ENCODE measurements at places on chromosomes 4 and X.

DNA sequence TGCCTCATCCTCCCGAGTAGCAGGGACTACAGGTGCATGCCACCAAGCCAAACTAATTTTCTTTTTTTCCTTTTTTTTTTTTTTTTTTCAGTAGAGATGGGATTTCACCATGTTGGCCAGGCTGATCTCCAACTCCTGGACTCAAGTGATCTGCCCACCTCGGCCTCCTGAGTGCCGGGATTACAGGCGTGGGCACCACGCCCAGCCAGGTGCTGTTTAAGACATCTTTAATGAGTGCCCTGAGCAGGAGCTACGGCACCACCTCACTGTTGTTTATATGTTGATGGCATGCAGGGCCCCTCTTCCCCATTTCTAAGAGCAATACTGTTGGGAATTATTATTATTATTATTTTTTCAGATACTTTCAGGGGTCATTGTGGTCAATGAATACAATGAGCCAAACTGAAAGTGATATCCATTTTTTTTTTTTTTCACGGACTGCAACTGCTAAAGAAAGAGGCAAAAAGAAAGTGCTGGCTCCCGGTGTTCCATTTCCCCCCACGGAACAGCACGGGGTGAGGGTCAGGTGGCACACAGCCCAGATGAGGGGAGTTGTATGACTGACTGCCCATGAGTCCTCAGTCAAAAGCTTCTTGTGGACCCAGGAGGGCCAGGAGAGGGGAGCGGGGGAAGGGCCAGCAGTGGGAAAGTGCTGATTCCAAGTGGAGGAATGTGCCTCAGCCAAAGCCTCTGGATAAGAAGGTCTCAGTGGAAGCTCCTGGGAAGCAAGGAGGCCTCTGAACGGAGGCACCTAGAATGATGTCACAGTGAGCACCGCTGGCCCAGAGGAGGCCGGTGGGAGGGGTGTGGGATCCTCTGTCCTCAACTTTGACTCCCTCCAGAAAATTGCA lies 101.8 kb upstream of the HPF1 start:
- DNase-seq = no peak

- DNase-seq = no peak
Measured at GRCh38 chrX:150842198-150842685, 56.2 kb downstream of the CD99L2 start.

DNA sequence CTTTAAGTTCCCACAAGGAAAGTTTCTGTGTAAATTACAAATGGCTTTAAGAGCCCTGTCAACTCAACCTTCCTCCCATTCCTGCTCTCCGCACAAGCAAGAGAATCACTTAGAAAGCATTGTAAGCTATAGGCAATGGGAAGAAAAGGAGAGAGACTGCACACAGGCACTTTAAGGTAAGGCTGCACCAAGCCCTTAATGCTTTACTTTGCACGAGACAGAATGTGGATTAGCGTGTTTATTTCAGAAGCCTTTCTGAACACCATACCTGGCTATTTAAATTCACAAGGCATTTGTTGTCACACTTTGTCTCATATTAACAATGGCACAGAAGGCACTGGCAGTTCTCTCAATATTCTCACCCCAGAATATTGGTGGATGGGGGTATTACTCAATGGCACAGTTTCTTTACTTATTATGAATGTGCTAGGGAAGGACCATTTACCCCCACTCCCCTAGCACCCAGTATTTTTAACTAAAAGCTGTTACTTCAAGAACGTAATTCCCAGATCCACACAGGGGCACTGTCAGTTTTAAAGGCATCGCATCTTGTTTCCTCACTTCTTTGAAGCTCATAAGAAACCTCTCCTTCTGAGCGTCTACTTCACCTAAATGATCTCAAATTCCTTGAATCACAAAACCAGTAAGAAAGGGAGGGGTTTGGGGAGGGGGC lies 150.0 kb downstream of the MAML3 start:
- no peak for DNase-seq

GRCh38 chr4:186441502-186441901 lies 113.9 kb downstream of the MTNR1A start:
- no peak for DNase-seq

DNA sequence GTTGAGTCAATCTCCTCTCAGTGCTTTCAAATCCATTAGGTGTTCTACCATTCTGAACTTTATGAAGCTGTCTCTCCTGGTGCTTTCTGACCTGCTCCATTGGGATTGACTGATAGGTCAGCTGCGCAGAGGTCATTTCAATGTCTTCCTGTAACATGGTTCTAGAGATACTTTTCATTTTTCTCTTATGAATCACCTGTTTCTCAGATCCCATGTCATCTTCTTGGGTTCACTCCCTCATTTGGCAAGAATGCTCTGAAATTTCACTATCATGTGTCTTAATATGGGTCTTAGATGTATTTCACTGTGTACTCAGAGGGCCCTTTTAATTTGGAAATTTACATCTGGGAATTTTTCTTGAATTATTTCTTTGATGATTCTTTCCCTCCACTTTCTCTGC lies 13.8 kb upstream of the PGM2 start:
- DNase-seq = no peak

- no peak for DNase-seq
Measured at GRCh38 chrX:136851526-136851925, 29.0 kb downstream of the RBMX start.

GRCh38 chr4:10033191-10033881 lies 12.0 kb upstream of the SLC2A9 start:
- DNase-seq = no peak

GRCh38 chr4:123557857-123558536 lies 161.4 kb downstream of the SPRY1 start:
- no peak for DNase-seq

GRCh38 chrX:74023203-74023602 lies 280.8 kb upstream of the ZCCHC13 start:
- DNase-seq = no peak

DNA sequence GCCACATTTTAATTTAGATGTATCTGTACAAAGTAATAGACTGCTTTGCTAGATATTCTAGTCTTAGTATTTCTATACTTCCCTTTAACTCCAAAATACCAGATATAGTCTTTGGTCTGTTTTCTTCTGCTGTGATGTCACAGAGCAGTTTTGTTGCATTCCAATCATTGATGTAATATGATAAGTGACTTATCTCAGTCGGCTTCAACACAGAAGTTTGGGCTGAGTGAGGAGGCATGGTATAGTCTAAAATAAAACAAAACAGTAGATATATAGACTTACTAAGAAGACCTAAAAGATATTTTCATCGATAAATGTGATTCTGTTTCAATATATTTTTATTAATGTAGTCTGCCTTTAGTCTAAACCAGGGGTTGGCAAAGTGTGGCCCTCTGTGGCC lies 169.9 kb downstream of the DCK start:
- DNase-seq = no peak

DNA sequence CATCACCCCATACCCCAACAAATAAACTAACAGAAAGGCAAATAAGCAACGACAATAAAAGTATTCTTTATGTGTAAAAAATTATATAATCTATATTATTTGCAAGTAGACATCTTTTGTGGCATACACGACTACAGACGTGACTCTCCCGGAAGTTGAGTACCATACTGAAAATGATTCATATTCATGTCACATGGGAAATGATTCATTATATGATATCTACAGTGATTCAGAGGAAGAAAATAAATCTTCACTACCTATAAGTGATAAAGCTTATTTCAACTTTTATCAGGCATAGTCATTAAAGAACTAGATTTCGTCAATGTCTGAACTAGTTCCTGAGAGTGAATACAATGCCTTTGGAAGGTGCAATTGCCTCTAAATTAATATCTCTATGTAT lies 4.6 kb upstream of the ANTXR2 start:
- peak; percentile 34 for DNase-seq

DNA sequence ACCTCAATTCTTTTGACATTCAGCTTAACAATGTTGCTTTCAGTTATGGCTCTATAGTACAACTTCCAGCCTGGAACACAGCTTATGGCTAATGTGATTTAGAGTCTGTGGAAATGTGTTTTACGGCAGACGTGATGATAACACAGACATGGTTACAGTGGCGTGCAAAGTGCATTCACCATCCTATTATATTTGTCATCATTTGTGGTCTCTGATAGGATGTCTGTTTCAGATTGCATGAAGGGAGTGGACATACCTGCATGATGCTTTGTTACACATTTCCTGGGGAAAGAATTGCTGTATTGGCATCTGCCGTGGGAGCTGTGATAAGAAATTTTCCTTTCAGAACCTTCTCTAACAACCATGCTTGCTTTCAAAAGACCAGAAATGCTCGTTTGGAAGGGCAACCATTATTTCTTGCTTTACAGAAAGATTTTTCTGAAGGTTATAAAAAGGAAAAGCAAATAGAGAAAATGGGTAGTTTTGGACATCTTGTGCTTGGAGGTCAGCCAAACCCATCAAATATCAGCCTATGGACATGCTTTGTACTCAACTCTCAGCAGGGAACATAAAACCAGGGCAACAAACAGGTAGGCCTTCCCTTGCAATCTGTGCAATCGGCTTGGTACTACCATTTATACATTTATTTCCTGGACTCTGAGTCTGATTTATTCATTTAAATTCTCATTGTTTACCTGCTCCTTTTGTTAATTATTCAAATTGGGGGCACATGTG lies 273.9 kb downstream of the TLL1 start:
- no peak for DNase-seq

DNA sequence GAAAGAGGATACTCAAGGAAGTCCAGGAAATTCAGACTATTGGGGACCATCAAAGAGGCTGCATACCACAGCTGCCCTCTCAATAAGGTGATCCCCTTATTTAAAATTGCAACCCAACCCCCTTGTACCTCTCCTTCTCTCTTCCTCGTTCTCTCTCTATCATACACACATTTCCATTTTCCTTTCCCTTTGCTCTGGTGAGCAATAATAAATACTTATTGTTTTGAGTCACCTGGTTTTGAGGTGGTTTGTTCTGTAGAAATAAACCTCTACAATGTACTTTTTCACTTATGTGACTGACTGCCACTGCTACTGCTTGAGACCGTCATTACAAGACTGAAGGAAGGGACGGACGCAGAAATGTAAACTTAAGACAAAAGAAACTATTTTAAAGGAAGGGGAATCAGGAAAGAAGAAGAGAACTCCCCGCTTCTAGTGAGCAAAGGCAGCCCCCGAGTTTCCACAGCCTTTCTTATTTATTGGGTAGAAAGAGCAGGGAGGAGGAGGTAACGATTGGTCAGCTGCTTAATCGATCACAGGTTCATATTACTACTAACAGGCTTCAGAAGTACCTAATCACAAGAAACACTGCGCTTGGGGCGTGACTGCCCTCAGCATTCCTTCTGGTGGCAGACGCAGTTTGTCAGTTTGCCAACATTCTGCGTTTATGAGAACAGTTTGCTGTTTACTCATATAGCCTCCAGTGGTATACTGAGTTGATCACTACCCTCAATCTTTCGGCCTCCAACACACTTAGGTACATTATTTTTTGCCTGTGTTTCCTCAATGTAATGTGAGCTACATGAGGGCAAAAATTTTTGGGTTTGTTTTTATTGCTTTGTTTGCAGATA lies 16.9 kb upstream of the TMEM165 start:
- DNase-seq = no peak

- no peak for DNase-seq
Measured at GRCh38 chrX:72305286-72306084, at the start of gene CITED1. Gene CITED1 (minus strand): TSS chrX:72305914. CDS start chrX:72302869, 3,045 bp downstream.

DNA sequence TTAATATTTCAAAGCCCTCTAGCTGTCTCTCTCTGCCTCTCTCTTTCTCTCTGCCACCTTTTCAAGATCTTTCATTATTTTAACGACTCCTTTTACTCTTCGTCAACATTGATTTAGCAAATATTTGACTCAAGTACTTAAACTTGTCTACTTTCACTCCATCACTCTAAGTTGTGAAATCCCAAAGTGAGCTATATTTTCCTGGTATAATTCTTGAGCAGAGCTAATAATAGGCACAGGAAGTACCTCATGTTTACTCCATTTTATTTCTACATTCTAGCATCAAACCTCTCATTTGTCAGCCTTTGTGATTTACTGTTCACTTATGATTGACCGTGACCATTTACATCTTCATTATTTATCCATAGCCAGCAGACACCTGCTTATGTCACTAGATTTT lies 482.5 kb downstream of the RPA4 start:
- DNase-seq = no peak

DNA sequence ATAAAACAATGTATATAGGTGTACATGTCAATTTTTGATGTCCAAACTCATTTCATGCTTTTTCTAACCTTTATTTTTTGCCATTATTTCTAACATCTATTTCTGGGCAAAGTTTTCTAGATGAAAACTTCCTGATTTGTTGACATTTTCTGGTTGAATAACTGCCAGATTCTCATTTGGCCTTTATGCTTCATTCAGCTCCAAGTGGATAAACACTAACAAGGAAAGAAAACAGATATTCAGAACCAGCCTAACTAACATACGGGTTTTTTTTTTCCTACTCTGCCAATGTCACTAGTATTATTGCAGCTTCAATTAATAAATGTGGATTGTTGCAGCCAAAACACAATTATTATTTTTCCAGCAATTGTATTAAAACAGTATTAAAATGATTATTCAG lies 50.9 kb upstream of the RAP1GDS1 start:
- DNase-seq = no peak

DNA sequence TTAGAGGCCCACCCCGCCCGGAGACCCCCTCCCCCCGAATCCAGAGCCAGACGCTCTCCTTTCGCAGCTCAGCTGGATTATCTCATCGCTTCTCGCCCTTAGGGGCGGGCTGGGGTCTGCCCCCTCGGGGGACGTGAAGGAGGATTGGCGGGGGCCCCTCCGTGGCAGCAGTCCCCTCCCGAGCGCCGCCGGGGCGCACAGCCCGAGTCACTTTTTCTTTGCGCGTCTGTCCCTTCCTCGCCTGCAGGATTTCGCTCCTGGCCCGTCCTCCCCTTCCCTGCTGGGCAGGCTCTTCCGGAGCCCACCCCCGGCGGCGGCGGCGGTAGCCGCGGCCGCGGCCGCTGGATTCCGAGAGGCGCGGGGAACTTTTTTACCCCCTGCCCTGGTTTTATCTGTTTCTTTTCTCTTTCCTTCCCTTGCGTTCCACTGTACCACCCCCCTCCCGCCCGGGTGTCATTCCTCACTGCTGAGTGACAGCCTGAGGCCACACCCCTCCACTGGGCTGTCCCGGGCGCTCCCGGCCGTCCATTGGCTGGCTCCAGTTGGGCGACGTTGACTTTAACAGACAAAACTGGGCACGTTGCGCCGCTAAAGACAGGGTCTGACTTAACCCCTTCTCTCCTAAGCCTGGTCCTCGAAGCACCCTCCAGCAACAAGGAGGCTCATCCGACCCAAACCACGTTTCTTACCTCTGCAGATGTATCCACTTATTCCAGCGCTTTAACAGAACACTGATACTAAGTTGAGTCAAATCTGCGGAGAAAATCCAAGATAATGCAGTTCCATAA lies 492 bp upstream of the NKX3-2 start:
- DNase-seq = no peak

DNA sequence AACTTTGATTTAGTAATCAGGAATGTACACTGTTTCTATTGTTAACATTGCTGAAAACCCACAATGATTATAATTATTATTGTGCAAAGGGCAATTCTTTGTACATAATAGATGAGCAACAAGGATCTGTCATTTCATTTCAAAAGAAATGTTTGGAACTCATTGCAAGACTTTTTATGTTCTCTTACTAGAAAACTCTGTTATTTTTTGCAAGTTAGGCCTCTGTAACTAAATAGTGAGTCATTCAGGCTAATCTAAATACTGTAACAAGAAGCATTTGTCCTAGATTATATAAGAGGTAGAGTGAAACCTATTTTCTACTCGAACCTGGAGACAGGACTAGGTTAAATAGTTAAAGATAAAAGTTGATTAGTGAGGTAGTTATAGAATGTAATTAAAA lies 93.2 kb upstream of the FAM47B start:
- no peak for DNase-seq

- no peak for DNase-seq
Measured at GRCh38 chr4:1245481-1246051, 3.4 kb downstream of the CTBP1 start.

GRCh38 chr4:184808713-184809050 lies 17.1 kb downstream of the ACSL1 start:
- no peak for DNase-seq

All from CD4-positive, alpha-beta T cell treated with Interleukin-6 at 100 ng/mL for 8 hours (primary cell).